ENCODE measurements at places on chromosomes 3 and 15.
A peak's percentile ranks its signal among the peaks of the same experiment; 100 is the strongest.

DNA sequence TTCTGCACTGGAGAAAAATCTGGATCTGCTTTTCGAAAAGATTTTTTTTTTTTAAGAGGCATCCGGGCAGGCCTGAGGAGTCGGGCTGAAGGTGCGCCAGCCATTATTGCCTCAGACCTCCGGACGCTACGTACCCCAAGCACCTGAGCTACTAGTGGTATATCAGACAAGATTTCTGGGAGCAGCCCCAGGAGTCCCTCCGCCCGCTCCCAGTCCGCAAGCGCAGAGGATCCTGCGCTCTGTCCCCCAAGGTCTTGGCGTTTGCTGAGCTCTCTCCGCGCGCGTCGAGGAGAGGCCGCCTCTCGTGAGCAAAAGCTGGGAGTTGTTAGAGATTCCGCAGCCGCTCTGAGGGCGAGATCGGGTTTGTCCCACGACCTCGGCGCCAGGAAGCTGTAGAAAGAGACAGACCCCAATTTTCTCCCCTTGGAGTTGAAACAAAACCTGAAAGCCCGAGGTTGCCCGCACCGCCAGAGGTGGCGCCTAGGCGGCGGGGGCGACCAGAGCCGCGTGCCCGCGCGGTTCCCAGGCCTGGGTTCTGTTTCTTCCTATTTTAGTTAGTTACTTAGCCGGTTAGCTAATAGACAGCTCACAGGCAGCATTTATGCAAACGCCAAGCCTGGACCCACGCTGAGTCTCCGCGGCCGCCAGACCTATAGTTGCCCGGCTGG, 72.5 kb upstream of the POLG start:
- DNase-seq, result peak; percentile 73

GRCh38 chr3:145490088-145491048, 670.6 kb downstream of the PLOD2 start:
- no peak for DNase-seq

DNA sequence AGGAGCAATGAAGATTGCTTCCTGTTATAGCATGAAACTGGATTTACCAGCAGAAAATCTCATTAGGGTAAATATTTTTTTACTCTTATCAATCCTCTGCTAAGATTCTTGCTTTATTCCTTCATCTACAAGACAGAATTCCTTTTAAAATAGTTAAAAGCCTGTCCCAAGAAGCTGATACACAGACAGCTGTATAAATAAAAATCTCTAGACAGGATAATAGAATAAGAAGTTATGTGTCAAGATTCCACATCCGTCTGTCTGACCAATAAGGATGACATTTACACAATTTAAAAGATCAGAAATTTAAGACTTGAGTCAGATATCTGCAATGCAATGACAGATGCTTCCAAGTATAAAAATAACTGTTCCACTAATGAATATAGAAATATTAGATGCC, 57.6 kb downstream of the SSR3 start:
- no peak for DNase-seq

- no peak for DNase-seq
Observed at GRCh38 chr3:180808823-180809575, 103.5 kb upstream of the FXR1 start.

GRCh38 chr3:144989807-144990206, 1018.2 kb downstream of the DIPK2A start:
- DNase-seq, result no peak

DNA sequence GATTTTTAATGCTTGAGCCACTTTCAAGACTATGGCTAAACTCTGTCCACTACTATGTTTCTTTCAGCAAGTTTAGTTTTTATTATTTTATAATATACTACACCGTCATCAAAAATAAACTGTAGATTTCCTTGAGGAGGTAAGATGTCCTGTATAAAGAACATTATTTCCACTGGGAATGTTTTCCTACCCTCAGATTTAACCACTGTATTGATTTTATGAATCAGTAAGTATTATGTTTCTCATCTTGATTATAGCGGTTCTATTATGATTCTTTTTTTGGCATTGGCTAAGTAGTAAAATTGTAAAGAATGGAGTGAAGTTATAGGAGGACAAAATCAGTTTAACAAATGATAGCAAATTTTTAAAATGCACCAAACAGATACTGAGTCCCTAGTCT, 44.4 kb downstream of the ADAM10 start:
- DNase-seq, result no peak

DNA sequence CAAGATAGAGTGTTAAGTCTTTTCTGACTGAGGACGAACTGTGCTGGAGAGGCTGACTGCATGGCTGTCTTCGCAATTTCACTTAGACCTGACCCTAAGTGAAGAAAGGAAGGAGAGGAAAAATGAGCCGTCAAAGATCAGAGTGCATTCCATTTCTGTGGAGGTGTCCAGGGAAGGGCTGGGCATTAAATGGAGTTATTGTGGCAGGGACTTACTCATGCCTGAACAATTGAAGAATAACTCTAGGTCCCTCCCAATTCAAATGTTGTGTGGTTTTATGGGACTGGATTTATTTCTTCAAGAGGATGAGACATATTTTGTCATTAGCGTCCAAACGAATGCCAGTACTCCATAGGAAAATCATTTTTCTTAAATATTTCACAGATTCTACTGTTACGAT, 187.3 kb upstream of the CFAP20DC start:
- no peak for DNase-seq

DNA sequence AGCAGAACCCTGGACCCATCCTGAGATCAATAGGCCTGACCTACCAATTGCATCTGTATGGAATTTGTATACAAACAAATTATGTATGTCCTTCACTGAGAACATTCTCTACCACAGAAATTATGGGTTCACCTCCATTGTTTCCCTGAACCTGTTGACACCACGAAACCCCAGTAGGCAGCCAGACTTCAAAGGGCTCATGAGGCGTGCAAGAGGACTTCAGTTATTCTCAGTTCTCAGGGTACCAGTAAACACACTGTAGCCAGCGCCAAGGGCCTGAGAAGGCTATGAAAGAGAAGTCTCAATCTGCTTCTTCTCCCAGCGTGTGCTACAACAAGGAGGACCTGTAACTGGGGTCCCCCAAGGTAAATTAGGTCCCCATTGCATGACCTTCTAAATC, 254.9 kb upstream of the GOLGA6L4 start:
- DNase-seq, result no peak

GRCh38 chr3:56086355-56086754, 381.9 kb downstream of the ERC2 start:
- DNase-seq, result no peak

GRCh38 chr15:50260969-50261496, 4.5 kb downstream of the HDC start:
- DNase-seq, result no peak

DNA sequence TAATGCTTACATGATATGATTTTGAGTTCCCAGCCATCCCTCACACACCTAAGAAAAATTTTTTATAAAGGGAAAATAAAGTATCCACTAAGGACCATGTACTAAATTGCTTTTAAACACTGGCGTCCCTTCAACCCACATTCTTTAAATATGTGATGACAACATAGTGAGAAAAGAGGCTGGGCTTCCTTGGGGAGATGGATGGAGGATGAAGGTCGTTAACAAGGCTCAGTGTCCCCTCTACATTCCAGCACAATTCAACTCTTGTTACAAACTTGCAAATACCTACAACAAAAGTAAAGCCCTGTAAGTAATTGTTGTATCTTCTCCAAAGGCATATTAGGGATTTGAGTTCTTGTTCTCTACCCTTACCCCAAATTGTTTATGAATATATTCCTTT, 87.2 kb upstream of the SLC4A7 start:
- no peak for DNase-seq

DNA sequence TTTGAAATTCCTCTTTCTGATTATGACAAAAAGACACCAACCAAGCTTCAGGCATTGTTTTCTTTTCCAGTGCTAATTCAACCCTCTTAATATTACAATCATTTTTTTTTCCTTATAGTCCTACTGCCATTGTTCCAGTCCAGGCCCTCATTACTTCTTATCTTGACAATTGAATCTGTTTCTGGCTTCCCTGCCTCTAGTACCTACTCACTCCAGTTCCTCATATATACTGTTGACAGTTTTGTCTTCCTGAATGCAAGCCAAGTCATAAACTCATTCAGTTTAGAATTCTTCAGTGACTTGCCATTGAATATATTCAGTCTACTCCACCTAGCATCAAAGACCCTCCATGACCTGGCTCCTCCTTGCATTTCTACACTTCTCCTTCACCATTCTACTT, 507.4 kb downstream of the FGF12 start:
- no peak for DNase-seq

- peak; percentile 4 for DNase-seq
Observed at GRCh38 chr15:31200735-31201151, 99.2 kb upstream of the TRPM1 start.

DNA sequence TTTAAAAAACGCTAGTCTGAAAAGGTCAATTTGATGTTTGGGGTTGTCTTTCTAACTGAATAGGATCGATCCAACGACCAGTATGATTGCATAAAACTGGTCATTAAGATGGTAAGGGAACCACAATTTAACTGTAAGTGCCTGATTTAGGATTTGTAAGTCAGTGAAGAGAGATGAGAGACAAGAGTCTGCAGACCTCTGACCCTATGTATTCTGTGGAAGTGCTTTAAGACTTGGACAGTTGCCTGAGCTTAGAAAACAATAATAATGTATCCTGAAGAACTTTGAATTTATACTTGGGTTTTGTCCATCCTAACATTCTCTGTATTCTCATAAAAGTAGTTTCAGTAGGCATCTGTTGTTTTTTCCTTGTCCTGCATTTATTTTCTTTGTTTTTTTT, 221.4 kb upstream of the SUCLG2 start:
- no peak for DNase-seq

GRCh38 chr3:59339818-59340217, 290.0 kb upstream of the CFAP20DC start:
- DNase-seq, result no peak

GRCh38 chr3:94303897-94304296, 241.0 kb downstream of the NSUN3 start:
- DNase-seq, result peak; percentile 2

DNA sequence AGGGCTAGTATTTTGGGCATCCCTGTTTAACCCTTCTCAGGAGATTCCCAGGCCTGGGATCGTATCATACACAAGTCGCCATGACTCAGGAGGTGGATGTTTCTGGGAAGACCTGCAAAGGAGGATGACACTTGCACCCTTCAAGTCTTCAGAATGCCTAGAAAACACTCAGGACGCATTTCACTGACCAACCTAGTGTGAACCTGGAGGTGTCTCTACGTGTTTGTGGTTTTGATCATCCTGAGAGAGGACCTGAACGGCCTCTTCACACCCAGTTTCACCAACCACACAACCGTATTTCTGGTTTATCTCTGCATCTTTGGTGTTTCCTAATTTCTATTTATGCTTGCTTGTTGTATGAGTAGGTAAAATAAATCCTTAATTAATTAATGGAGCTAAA, 2.8 kb upstream of the CLDND1 start:
- no peak for DNase-seq

DNA sequence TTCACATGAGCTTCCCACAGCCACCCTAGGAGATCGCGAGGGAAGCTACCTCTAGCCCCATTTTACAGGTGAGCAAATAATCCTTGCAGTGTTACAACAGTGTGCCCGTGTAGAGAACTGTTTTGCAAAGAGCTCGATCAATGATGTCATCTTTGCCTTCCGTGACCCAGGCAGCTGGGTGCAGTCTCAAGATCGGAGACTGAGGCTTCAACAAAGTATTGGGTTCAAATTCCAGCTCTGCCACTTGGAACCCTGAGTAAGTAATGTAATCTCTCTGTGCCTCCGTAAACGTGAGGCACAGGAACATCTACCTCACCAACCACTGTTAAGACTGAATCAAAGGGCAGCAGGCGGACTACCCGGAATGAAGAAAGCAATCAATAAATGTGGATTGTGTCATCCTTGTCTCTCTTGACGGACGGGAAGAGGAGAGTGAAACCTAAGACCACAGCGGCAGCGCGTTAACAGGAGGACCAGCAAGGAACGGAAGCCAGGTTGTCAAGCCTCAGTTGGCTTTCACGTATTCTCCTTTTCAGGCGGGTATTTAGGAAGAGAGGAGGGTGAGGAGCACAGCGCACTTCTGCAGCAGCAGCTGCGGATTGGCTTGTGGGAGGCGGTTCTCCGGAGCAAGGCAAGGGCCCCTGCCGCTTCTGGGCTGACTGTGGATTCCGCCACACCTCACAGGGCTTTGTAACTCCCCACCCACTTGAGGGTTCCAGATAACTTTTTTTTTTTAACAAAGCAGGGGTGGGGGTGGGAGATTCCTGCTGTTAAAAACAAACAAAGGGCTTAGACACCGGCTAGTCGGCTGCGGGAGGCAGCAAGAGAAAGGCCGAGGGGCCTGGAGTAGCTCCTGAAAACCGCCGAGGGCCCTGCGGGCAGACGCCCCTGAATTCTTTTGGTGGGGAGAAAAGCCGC, 1.5 kb upstream of the SMAD3 start:
- peak; percentile 49 for DNase-seq

GRCh38 chr3:107024551-107025026, 352.6 kb upstream of the CCDC54 start:
- DNase-seq, result no peak

GRCh38 chr3:43015572-43015971, 36.5 kb downstream of the GASK1A start:
- DNase-seq, result no peak

GRCh38 chr15:81516012-81516411, 142.0 kb upstream of the TMC3 start:
- DNase-seq, result no peak

DNA sequence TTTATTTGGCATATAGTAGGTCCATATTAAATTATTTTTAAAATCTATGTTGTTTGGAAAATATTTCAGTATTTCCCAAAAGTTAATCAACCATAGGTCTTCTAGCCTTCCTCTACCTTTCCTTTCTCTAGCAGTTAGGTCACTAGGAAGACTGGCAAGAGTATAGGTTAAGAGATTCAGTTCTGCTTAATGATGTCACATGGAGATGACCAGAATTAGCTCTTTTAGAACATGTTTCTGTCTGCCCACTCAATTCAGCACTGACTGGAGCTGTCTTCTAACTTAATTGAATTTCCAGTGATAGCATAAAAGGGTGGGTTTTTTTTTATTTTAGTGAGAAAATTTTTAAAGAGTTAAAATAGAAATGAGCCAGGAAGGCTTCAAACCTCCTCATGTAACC, 23.8 kb upstream of the ZBED2 start:
- no peak for DNase-seq

GRCh38 chr15:56243163-56244037, at the start of gene RFX7:
Gene RFX7, minus strand, starts transcription at chr15:56243879. Its CDS starts 594 bp downstream, at chr15:56243285.
- peak; percentile 87 for DNase-seq

- DNase-seq, result peak; percentile 56
Observed at GRCh38 chr3:112894258-112894657, 47.6 kb upstream of the CD200R1L start.

- DNase-seq, result no peak
Observed at GRCh38 chr3:182697345-182697919, 95.9 kb upstream of the ATP11B start.

GRCh38 chr3:97927704-97928103, 44.5 kb downstream of the RIOX2 start:
- DNase-seq, result peak; percentile 5

GRCh38 chr15:70127770-70128413, 30.2 kb upstream of the TLE3 start:
- DNase-seq, result no peak

- DNase-seq, result no peak
Observed at GRCh38 chr3:41024031-41024836, 175.1 kb upstream of the CTNNB1 start.
